ENCODE measurements at places on chromosomes 12 and 14.

DNA sequence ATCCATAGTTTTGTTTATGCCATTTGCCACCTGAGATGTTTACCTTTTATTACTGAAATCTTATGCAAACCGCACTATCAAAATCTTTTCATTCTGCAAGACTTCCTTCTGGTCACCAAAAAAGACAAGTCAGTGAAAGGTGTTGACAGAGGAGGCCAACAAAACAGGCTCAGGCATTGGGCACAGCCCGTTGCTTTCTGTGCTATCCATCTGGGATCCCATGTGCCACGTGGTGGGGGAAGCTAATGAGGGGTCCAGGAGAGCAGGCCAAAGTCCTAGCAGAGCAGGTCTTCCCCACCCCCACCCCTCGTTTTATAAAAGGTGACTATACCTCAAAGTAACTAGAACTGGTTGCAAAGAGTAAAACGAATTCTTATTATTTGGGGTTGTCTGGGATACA, 1.2 kb downstream of the ALDH1L2 start:
- no peak for DNase-seq

GRCh38 chr12:87302126-87302745, 727.0 kb downstream of the C12orf50 start:
- DNase-seq: no peak

DNA sequence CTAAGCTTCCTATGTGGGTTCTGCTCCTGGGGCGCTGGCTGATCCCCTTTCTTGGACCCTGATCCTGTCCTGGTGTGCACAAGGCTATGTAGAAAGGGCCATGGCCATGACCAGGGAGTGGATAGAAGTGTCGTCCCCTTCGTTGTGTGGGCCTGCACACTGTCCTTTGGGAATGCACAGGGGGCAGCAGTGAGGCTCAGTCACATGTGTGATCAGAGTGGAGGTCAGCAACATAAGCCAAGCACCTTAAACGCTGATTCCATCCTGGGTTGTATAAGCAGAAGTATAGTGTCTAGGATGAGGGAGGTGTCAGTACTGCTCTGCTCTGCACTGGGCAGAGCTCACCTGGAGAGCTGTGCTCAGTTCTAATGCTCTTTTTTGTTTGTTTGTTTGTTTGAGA, 48.4 kb downstream of the ESRRB start:
- no peak for DNase-seq

GRCh38 chr12:130712346-130713065, 3.6 kb downstream of the RIMBP2 start:
- DNase-seq: no peak

DNA sequence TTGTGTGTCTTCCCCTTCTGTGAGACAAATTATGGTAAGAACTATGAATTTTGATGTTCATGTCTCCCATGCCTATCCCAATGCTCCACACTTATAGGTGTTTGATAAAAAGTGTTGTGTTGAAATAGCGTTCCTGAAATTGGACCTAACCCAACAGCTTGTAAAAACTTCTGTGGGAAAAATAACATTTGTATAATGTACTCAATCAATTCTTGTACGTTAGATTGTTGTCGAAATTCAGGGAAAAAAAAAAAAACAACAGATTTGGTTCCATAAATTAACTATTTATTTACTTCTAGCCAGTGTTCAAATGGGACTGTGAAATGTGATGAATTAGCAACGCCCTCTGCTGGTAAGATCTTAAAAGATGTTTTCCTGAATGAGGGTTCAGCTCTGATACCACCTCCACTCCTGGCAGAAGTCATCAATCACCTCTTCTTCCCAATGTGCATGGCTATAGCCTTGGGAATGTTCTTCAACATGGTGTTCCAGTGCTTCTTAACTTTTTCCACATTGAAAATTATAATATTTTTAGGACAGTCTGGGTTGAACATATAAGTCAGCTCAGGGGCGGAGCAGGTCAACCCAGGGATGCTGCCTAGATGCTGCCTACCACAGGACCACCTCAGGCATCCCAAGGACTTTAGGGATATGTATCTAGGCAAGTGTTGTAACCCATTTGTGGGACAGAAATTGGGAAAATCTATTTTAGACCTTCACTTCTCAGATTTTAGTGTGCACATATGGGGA, 170.6 kb downstream of the OTOGL start:
- DNase-seq: no peak

DNA sequence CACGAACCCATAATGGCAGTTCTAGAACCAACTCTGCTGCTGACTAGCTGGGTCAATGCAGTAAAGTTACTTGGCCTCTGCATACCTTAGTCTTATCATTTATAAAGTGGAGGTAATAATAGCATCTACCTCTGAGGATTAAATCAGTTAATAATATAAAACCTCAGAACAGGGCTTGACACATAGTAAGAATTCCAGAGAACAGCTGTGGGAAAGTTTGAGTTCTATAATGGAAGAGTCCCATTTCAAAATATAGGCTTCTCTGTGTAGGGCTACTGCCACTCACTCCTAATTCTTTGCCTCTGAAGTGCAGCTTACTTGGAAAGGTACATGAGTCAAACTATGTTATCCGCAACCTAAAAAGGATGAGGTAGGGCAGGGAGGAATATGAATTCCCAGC, 269.2 kb upstream of the PRKD1 start:
- no peak for DNase-seq

DNA sequence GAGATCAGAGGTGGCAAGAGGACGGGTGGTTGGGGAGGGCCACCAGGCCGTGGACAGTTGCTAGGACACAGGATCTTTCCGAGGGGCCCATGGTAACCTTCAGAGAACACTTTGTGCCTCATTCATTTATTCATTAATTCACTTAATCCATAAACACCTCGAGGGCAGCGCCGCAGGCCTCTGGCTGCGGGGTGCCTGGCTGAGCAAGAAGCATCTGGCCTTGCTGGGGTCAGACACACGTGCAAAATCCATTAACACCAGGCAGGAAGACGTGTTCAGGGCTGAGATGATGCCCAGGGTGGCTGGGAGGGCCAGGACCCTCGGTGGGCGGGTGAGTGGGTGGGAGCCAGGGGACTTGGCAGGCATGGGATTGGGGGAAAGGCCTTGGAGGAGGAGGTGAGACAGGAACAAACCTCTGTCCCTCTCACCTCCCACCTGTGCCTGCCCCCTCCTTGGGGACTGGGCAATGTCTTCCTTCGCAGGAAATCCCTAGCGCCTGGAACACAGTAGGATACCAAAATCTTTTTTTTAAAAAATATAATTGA, 6.6 kb upstream of the DLK1 start:
- no peak for DNase-seq

DNA sequence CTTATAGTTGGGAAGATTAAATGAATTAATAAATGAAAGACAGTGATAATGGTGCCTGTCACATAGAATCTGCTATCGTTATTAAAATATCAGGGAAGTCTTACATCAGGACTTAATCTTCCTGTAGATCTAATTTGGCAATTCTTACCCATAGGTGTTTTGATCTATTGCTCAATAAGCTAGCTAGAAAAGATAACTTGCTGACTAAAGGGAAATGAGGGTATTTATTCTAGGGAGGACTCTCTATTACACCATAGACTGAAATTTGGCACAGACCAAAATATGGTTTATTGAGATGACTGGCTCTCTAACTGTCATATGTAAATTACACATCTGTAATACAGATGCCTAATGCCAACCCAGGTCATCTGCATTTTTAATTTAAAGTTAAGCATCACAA, 11.5 kb downstream of the HAL start:
- DNase-seq: no peak

DNA sequence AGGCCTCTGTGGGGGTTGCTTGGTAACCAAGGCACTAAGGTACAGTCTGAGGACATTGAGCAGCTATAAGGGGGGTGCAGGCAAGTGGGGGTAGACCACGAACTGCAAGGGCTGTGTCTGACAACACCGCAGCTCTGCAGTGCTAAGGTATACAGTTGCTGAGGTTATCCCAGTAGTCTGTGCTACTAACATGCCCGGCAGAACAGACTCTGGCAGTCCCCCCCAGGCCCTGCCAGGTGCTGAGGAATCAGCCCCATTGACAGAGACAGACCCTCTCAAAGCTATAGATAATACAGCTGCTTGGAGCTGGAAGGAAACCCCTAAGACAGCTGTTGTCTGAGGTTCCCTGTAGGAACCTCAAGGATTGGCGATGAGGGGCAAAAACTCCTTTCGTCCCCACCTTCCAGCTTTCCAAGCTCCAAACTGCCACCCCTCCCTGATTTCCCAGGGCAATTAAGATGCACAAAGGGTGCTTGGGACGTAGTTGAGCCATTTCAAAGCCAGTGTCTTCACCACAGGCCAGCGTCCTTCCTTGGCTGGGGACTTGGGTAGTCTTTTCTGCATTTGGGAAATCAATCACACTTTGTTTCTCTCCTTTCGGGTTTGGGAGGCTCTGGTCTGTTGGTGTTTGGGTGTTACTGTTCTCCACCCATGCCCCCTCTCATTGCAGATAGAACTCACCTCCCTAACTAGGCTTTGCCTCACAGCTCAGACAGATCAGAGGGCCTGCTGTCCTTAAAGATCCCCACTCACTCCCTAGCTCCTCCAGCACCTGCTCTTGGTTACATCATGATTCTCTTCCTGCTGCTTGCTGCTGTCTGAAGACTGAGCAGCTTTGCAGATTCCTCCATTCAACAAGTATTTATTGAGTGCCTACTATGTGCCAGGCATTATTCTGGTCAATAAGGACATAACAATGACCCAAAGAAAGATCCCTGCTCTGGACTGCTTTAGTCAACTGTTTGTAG, 2.0 kb upstream of the MYH7 start:
- DNase-seq: no peak

GRCh38 chr14:50775357-50775756, 55.6 kb downstream of the NIN start:
- DNase-seq: no peak

DNA sequence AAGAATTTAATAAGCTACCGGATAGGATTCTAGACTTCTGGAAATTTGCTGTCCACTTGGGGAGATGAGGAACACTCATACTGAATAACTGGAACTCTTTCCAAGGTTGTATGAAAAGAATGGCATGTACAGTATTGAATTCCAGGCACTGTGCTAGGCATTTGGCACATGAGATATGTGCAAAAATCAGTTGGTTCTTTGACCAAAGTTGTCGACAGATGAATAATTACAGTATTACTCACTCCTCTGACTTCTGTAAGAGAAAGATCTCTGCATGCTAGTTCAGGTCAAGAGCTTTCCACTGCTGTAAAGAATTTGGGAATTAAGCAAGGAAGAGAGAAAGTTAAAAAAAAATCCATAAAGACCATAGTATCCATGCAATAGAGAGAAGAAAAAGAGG, 764.7 kb downstream of the BCL11B start:
- no peak for DNase-seq

DNA sequence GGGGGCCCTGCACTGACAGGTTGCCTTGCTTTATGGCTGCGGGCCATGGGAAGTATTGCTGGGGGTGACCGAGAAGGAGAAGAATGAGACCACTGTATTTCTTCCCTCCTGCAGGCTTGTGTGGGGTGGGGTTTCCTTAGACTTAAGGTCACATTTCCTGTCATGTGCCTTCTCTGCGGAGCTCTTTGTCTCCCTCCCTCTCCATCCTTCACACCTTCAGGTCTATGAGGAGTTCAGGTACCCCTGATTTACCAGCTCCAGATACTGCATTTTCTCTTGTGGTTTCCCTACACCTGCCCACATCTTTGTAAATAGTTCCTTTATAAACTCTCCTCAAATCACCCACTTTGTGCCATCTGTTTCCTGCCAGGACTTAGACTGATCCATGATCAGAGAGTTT, 3.6 kb downstream of the FNTB start:
- no peak for DNase-seq

- no peak for DNase-seq
Measured at GRCh38 chr12:70353780-70354660, 12.1 kb upstream of the KCNMB4 start.

DNA sequence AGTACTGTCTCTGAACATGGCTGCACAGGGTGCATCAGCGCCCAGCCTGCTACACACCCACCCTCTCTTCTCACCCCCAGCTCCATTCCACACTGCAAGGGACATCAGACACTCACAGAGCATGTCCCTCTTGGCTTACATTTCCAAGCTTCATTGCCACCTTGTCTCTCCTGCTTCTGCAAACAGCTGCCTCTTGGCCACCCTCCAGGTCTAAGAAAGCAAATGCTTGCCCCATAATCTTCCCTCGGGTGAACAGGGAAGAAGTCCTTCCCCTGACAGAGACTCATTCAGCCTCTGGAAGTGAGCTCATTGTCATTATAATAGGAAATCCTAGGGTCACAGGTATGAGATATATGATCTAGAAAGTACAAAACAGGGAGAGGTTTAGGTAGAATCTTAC, 505.2 kb downstream of the RMST start:
- DNase-seq: no peak

DNA sequence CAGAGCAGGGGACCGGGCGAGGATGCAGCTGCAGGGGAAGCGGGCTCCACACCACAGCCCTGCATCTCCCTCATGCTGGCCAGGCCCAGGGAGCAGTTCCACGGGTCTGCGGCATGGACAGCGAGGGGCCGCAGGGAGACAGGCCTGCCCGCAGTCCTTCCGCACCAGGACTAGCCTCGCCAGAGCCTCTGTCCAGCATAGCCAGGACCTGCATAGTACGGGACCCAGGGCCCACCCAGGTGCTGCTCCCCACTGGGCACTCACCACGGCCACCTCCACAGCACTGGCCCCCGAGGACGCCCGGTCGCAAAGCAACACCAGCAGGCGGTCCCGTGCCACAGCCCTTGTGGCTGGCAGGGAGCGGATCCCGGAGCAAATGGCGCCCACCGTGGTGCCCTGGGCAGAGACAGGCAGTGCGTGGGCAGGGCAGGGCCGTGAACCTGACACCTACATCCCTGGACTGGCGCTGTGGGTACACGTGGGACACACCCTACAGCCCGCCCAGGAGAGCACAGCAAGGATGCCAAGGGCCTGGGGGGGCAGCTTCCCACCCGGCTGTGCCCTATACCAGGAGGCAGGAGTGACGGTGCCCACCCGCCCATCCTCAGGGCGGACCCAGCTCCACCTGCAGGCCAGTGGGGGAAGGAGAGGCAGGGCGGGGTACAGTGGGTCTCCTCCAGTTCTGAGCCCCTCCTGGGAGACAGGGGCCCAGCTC, 23.8 kb downstream of the JAG2 start:
- DNase-seq: no peak

- DNase-seq: no peak
Measured at GRCh38 chr12:82627799-82628198, 58.9 kb upstream of the TMTC2 start.

DNA sequence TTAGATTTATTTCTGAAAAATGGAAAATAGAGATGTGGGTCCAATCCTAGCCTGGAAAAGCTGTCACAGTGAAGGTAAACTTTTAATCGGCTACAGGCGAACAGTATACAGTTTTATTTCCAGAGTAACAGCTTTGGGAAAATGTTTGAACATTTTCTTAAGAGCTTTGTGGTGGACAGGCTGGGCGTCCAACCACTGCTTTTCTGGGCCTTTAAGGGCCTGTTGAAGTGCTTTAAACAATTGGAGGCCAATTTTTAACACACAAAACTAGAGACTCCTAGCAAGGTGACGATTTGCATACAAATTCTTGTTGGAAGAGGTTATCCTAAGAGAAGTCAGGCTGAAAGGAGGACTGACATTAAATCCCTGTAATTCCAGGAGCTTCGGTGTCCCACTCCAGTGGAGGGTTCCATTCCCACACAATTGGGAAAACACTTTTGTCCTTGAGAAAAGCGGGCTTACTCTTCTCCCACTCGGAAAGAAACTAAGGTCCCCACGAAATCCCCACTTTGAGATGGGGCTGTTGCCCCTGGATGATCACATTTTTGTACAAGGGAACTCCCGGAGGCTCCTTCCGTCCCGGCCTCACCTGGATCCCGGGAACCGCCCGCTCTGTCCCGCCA, 26.9 kb downstream of the BCL11B start:
- no peak for DNase-seq

Measured in effector CD4-positive, alpha-beta T cell (primary cell).